ENCODE measurements at places on chromosomes 11 and 22. TPM values are rescaled to one million over a fixed set of nuclear protein-coding genes. Genes with fewer than 3 reads are reported as not detected.

GRCh38 chr11:113818426-113818825 is 38.8 kb downstream of the CLDN25 start:
- DNase-seq = no peak

KCNJ4 gene
- total RNA-seq = not detected

ANKK1 gene
- 0.23 TPM for total RNA-seq

CRYBA4 gene
- not detected for total RNA-seq

Measured in pancreas (tissue), 10 donors.